Right lung (tissue), 10 donors: ENCODE measurements at places on chromosomes 3 and 15. TPM values are rescaled to one million over a fixed set of nuclear protein-coding genes. Genes with fewer than 3 reads are reported as not detected.

NAA50 gene
- 109 TPM for polyA plus RNA-seq

GXYLT2 gene
- polyA plus RNA-seq = 18.3 TPM

CFAP44 gene
- polyA plus RNA-seq = 30.8 TPM

PYGO1 gene
- polyA plus RNA-seq = 12.9 TPM

COLQ gene
- 12.7 TPM for polyA plus RNA-seq

PP2D1 gene
- 0.91 TPM for polyA plus RNA-seq

SNTN gene
- 3.1 TPM for polyA plus RNA-seq

CLSTN2 gene
- polyA plus RNA-seq = 0.39 TPM

MNS1 gene
- 30.3 TPM for polyA plus RNA-seq

EFHB gene
- 6.2 TPM for polyA plus RNA-seq

COL6A6 gene
- polyA plus RNA-seq = 33.0 TPM

LYZL4 gene
- polyA plus RNA-seq = not detected

NLGN1 gene
- 8.6 TPM for polyA plus RNA-seq
